ENCODE measurements at places on chromosomes 3 and 15.

DNA sequence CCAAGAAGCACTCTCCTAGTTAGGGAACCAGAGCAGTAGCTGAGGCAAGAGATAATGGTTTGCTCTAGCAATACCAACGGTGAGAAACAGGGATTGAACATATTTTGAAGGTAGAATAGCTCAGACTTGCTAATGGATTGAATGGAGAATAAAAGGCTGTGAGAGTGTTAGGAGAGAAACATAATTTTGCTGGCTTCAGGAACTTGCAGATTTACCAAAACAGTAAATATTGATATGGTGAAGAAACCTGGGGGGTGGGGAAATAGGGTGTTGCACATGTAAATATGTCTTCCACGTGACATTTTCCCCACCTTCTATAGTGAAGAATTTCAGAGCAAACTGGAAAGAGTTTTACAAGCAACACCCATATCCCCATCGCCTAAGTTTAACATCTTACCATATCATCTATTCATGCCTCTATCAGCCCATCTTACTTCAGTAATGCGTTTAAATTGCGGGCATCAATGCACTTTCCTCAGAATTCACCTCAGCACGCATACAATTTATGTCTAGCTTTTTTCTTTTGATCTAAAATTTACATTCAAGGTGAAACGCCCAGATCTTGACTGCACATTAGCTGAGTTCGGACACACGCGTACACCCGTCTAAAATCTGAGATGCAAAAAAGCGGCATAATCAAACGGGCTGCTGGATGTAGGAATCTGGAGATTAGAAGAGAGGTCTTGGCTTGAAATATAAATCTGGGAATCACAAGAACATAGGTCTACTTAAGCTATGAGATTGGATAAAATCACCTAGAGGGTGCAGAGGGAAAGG is 891 bp upstream of the NR1D2 start:
- no peak for DNase-seq

DNA sequence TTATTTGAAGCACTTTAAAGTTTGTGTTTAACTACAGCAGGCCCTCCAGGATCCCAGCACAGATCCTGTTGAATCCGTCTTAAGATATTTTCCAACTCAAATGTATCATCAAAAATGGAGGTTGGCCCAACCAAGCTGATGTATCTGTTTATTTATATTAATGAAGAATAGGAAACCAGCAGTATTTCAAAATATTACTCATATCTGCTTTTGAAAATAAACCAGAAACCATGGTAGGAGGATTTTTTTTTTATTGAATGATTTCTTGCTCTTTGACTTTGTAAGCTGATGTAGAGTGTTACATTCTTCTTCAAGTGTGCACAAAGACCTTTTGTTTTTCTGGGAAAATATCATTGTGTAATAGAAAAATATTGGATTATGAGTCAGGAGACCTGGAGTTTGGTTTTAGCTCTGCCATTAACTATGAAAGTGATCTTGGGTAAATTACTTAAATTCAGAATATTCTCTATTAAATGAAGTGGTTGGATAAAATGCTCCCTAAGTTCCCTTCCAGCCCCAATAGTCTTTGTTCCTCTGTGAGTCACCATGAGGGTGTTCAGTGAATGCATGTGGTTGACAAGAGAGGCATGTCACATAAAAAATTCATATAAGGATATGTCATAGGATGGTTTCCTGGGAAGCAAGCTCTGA is 221.3 kb upstream of the GAP43 start:
- no peak for DNase-seq

DNA sequence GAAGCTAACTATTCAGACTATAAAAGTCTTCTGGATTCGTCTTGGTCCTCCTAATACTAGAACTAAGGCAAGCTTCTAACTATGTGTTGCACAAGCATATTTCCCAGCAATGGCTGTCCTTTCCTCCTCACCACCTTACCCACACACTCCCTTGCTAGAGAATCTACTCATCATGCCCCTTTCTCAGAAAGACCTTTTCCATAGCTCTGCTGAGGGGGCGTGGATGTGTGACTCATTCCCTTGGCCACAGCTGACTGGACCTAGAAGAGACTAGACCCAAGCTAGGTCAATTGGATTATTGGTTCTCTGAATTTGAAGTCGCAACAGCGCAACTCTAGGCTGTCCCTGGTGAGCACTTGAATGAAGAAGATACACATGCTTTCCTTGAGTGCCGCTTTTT is 47.1 kb downstream of the ERC2 start:
- no peak for DNase-seq

- DNase-seq: no peak
Measured at GRCh38 chr15:76644646-76645045, 260.5 kb downstream of the SCAPER start.

DNA sequence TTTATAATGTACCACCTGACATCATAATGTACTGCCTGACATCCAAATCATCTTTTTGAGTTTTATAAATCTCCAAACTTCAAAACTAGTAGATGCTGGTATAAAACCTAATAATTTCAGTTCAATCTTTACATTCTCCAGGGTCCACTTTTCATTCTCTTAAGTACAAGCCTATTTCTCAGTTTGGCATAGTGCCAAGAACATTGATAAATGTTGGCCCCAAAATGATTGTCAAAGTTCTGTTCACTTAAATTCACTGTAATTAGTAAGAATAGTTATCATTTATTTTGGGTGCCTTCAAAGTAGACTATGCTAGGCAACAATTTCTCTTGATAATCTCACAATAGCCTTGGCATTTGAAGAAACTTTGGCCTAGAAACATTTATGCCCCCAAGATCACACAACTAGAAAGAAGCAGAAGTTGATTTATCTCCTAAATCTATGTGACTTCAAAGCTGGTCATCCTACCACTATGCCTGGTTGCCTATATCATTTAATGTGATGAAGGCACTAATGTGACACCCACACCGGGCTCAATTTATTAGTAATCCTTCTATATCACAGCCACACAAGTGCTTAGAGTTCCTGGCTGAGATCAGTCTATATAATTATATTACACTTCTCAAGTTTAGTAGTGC is 101.7 kb downstream of the ZNF609 start:
- no peak for DNase-seq

- no peak for DNase-seq
Measured at GRCh38 chr3:128064962-128065361, 12.7 kb downstream of the SEC61A1 start.

DNA sequence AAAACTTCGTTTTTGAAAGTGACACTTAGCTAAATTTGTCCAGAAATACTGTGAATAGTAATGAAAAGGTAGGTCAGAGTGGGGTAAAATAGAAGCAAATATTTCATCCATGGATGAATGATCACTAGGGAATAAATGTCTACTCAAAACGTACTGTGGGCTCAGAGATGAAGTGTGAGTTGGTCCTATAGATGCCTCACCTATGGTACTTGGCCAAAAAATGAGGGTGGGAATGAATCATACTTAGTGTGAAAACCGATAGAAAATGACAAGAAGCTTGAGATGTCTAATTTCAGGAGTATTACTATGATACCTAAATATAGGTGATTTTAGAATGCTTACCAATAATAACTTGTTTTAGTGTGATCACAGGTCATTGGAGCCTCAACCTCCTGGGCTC is 155.9 kb downstream of the GMNC start:
- no peak for DNase-seq

DNA sequence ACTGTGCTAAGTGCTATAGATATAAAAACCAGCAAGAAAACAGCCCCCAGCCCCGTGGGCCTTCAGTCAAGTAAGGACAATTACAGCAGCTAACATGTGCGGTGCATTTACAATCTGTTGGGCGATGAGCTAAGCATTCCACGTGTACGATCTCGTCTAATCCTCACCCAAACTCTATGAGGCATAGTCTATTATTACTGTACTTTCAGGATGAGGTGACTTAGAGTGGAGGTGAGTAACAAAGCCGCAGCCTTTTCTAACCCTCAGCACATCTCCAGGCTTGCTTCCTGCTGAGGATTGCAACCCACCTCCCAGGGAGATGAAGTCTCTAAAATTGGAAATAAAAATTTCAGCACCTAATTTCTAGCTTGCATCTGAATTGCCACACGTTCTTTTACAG is 53.2 kb upstream of the MCF2L2 start:
- DNase-seq: no peak
